ENCODE measurements at places on chromosomes 6 and 20. TPM values are rescaled to one million over a fixed set of nuclear protein-coding genes. Genes with fewer than 3 reads are reported as not detected.

- no peaks in the 10 kb centered on the region for H3K36me3 ChIP-seq
- DNase-seq = no peak
- H3K4me3 ChIP-seq = no peak overlapping the region
These were observed 202.5 kb downstream of the TFAP2B start for GRCh38 chr6:51021171-51021570.

DNA sequence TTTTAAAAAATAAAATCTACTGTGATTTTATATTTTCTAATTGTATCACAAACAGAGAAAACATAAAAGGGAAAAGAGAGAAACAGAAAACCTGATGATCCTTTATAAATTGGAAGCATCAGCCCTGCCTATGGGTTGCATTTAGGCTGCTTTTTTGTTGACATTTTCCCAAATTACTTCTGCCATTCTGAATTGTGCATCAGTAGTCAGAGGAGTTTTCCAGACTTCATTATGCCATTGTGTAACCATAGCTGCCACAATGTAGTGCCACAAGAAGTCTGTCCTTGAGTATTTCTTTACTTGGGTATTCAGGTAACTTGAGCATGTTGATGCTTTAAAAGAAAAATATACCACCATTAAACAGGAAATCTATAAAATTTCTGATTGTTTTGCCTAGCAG lies 130.3 kb downstream of the HACE1 start:
- H3K4me1 ChIP-seq = no peaks in the 10 kb centered on the region
- DNase-seq = no peak
- no peak overlapping the region for H3K27ac ChIP-seq
- H3K36me3 ChIP-seq = no peaks in the 10 kb centered on the region
- no peak overlapping the region for H3K4me3 ChIP-seq
- H3K27me3 ChIP-seq = no peaks in the 10 kb centered on the region

GRCh38 chr6:12637960-12638641 lies 78.5 kb upstream of the PHACTR1 start:
- no peaks in the 10 kb centered on the region for H3K36me3 ChIP-seq
- no peak for DNase-seq
- H3K27me3 ChIP-seq = no peaks in the 10 kb centered on the region
- no peaks in the 10 kb centered on the region for H3K4me1 ChIP-seq
- H3K4me3 ChIP-seq = no peak overlapping the region
- no peak overlapping the region for H3K27ac ChIP-seq

DNA sequence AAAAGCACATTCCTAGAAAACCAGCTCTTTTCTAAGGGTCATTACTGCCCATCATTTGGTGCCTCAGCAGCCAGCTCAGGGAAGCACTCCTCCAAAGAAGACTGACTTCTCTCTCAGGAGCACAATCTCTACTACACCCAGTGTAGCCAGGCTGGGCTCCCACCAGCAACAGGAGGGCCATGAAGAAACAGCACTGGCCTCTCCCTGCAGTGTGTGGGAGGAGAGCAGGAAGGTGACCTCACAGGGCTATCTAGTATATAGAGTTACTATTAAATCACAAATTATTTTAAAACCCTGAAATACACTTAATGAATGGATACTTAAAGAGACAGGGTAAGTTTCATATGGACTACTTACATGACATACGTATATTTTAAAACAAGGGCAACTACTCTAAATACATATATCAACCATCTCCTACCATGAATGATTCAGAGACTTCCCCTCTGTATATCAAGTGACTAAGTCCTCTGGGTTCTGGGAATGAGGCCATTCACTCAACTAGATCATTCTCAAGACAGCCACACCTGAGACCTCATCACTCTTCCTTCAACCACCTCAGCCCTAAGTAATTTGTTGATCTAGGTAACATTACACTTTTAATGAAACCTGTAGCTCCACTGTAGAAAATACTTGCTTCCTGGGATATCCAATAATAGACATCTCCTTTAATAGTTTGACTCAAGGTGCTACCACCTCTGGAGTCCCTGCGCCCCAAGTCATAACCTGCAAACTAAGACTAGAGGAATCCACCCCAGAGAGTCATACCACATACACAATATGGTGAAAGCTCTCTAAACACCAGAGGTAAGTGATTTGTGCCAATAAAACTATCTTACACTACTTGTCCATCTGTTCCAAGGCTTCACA lies 25.2 kb downstream of the TBX18 start:
- H3K36me3 ChIP-seq = no peaks in the 10 kb centered on the region
- DNase-seq = no peak
- H3K4me1 ChIP-seq = no peaks in the 10 kb centered on the region
- H3K4me3 ChIP-seq = no peak overlapping the region
- no peaks in the 10 kb centered on the region for H3K27me3 ChIP-seq

DNA sequence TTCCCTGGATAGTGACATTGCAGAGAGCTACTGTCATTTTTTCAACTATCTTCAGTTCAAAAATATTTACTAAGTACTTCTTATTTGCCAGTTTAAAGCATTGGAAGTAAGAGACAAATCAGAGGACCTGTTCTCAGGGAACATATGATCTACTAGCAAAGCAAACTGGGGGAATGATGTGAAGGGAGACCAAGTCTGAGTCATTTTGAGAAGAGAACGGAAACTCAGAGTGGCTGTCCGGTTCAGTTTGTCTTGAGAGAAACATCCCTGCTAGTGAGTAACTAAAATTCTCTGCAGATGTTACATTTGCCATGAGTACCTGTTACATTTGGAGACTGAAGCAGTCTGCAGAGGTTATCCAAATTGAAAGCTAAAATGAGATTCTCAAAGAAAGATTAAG lies 118.3 kb downstream of the KCNQ5 start:
- no peaks in the 10 kb centered on the region for H3K27me3 ChIP-seq
- no peaks in the 10 kb centered on the region for H3K36me3 ChIP-seq
- H3K4me3 ChIP-seq = no peak overlapping the region
- H3K4me1 ChIP-seq = no peaks in the 10 kb centered on the region
- no peak for DNase-seq
- no peak overlapping the region for H3K27ac ChIP-seq

- H3K4me1 ChIP-seq = no peaks in the 10 kb centered on the region
- H3K27ac ChIP-seq = no peak overlapping the region
- no peak for DNase-seq
- no peaks in the 10 kb centered on the region for H3K36me3 ChIP-seq
These were observed 130.5 kb downstream of the TTLL2 start for GRCh38 chr6:167455371-167455770.

- no peak for DNase-seq
- peaks cover 5% of the 10 kb centered on the region for H3K36me3 ChIP-seq
- peaks cover 28% of the 10 kb centered on the region for H3K4me1 ChIP-seq
- H3K27ac ChIP-seq = no peak overlapping the region
- H3K27me3 ChIP-seq = no peaks in the 10 kb centered on the region
These were observed 10.8 kb downstream of the ASXL1 start for GRCh38 chr20:32368925-32369324.

L3MBTL1 gene
- 8.6 TPM for total RNA-seq

LAMA4 gene
- total RNA-seq = not detected
